ENCODE measurements at places on chromosomes 7 and 10.

GRCh38 chr7:143419880-143420279 is 11.2 kb upstream of the EPHA1 start:
- DNase-seq: no peak

GRCh38 chr7:88268858-88269257 is 37.8 kb downstream of the STEAP4 start:
- no peak for DNase-seq

DNA sequence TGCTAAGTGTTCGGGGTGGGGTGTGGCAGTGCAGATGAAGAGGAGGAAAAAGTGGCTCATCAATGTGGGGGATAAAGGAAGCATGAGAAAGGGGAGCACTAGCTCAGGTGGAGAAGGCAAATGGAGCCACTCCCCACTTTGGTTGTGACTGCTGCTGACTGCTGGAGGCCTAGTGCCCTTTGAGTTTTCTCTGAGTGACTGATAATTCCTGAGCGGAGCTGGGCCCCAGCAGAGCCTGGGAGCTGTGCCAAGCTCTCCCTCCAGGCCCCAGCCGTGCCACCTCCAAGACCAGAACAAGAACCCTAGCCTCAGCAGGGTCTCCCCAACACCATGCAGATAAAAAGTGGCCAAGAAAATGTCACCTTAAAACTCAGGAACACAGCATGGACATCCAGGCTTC is 9.7 kb upstream of the RASSF4 start:
- DNase-seq: no peak

DNA sequence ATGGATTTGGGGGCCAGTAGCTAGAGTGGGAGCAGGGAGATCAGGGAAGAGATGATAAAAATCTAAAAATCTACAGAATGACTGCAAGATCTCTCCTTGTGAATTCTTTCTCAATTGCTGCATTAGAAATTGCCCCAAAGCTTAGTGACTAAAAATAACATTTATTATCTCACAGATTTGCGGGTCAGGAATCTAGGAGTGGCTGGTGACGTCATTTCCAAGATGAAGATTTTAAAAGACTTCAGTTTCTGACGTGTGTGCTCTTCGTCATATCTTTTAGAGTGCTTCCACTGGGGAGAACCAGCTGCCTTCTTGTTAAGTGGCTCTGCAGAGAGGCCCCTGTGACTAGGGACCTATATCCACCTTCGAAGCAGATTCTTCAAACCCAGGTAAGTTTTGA is 112.6 kb downstream of the DGKI start:
- DNase-seq: no peak

DNA sequence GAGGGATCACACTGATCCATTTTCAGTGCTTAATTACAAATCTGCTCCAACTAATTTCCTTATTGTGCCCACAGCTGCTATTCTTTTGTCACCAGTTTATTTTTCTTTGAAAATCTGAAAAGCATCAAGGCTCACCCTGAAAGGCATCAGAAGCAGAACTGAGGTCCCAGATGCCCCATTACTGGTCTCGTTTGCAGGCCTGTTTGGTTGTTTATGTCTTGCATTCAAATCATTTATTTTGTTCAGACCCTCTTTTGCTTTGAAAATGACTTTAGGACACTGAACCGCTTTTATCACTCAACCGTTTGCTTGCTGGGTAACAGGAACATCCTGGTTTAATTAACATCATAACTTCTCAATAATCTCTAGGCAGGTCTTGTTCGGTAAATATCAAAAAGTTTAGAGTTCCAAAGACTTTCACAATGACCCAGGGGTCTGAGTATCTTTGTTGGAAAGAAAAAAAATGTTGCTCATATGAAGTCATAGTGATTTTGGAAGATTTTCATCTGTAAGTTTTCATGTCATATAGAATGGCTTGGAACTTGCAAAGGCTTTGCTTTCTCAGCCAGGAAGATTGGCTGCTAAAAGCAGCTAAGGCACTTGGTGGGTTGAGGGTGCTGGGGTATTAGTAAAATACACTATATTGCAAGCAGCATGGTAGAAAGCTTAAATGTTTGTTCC is 398.3 kb upstream of the NPVF start:
- DNase-seq: no peak

GRCh38 chr7:4054158-4054557 is 627.9 kb upstream of the FOXK1 start:
- DNase-seq: no peak

DNA sequence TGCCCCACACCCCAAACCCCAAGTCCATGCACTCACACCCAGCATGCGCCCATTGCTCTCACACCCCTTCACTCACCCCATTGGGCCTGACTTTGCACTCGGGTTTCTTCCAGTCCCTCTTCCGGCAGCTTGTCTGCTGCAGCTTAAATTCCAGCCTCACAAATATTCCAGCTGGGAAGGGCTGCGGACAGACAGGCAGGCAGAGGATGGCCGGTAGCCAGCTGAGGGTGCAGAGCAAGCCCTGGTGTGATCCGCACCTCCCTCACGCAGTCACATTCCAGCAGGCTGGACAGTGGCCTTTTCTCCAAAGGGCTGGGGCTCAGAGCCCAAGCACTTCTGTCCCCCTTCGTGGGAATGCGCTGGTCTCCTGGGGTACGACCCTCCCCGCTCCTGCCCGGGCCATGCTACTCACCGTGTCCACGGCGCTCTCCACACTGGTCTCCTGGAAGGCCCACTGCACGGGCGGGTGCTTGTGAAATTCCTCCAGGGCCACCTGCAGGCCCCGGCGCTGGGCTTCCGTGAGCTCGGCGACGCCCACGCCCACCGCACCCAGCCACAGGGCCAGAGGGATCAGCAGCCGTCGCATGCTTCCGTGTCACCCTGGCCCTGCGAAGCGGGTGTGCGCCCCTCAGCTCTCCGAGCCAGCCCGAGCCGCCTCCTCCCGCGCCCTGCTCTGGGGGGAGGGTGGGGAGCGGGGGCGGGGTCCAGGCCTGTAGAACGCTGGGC is 1.2 kb downstream of the RARRES2 start:
- DNase-seq: no peak

GRCh38 chr7:137916980-137917645 is 70.3 kb upstream of the DGKI start:
- DNase-seq: no peak

DNA sequence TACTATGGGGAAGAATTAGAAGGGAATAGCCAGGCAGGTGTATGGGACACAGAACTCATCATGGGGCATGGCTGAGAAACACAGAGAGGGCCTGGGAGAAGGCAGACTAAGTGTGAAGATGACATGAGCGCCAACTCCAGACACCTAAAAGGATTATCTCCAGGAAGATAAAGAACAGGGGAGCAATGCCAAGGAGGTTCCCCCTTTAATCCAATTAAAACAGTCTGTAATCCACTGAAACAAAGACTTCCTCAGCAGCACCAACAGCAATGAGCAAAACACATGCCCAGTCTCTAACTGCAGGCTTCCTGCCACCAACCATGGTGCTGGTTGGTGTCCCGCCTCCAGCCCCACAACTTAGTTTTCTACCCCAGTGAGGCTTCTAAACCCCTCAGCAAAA is 108.9 kb downstream of the GRID1 start:
- DNase-seq: no peak

DNA sequence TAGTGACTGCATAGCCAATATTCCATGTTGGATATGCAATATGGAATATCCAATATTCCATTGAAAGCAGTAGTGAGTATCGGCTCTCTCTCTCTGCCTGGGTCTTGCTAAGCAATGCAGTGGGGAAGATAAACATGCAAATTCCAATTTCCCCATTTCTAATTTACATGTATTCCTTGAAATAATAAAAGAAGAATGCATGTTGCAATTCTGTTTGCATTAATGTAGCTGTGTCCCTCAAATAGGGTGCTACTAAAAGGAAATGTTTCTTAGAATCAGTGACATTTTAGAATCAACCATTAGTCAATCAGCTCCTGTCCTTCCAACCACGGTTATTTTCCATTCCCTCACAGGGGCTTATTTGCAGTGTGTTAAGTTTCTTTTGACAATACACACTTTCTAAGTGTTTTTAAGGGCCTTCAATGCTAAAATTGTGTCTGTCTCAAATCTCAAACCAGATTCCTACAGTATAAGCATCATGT is 46.7 kb downstream of the AFAP1L2 start:
- no peak for DNase-seq

DNA sequence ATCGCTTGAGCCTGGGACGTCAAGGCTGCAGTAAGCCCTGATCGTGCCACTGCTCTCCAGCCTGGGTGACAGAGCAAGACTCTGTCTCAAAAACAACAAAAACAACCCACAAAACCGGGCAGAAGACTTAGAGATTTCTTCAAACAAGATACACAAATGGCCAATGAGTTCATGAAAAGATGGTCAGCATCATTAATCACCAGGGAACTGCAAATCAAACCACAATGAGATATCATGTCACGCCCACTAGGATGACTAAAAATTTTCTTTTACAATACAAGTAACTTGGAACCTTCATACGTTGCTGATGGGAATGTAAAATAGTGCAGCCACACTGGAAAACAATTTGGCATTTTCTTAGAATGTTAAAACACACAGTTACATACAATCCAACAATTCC is 77.3 kb upstream of the GRID1 start:
- DNase-seq: no peak

- no peak for DNase-seq
These were observed 43.3 kb upstream of the SLC26A3 start for GRCh38 chr7:107846324-107846723.

- DNase-seq: no peak
These were observed 7.5 kb upstream of the DNAJC1 start for GRCh38 chr10:22010973-22011408.

GRCh38 chr10:3043512-3044368 is 23.6 kb upstream of the PFKP start:
- DNase-seq: peak; percentile 61

DNA sequence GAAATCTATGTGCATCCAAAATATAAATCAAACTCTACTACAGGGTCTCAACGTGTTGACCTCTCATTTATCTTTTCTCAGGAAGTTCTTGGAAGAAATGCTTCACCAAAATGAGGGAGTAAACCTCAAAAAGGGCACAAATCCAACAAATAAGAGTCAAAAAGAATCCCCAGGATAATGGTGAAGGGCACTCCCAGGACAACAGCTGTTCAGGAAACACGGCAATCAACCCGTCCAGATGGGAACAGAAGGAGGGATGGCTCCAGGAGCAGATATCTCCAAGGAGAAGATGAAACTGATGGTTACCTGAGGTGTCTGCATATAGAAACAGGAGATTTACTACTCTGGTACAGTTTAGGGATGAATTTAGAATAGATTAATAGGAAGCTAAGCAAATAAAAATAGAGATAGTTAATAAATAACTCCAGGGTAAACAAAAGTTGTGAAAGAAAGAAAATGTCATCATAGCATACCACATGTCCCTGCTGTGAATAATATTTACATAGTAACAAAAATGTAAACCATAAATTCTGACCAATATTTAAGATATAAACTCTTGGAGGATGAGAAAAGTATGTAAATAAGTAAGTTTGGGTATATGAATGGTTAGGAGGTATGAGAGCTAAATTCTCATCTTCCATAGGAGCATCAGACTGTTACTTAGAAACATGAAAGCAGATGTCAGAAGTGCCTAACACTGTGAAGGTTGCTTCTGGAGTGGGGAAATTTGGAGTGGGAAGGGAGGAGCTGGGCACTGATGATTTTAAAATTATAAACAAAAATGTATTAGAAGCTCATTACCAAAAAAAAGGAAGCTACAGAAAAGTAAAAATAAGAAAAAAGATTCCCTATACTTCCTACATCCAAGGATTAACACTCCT is 237.5 kb upstream of the HPS1 start:
- no peak for DNase-seq

GRCh38 chr7:30206491-30206890 is 71.7 kb downstream of the MTURN start:
- DNase-seq: no peak

GRCh38 chr10:28841625-28842024 is 164.3 kb downstream of the BAMBI start:
- DNase-seq: no peak

DNA sequence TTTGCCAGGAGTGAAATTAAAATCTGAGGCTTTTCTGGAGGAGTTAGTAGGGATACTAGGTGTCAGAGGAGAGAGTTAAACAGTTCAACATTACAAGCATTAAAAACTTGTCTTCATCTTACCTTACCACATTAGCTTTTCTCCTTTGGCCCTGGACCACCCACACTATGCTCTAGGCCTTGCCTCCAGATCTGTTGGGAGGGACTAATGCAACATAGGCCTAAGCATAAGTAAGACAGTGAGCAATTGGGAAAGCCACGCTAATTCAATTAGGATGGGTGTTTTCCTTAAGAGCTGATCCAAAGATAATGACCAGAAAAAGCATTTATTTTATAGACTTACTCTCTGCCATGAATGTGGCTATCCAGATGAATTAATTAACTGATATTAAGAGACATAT is 158.9 kb downstream of the ELMO1 start:
- DNase-seq: no peak

DNA sequence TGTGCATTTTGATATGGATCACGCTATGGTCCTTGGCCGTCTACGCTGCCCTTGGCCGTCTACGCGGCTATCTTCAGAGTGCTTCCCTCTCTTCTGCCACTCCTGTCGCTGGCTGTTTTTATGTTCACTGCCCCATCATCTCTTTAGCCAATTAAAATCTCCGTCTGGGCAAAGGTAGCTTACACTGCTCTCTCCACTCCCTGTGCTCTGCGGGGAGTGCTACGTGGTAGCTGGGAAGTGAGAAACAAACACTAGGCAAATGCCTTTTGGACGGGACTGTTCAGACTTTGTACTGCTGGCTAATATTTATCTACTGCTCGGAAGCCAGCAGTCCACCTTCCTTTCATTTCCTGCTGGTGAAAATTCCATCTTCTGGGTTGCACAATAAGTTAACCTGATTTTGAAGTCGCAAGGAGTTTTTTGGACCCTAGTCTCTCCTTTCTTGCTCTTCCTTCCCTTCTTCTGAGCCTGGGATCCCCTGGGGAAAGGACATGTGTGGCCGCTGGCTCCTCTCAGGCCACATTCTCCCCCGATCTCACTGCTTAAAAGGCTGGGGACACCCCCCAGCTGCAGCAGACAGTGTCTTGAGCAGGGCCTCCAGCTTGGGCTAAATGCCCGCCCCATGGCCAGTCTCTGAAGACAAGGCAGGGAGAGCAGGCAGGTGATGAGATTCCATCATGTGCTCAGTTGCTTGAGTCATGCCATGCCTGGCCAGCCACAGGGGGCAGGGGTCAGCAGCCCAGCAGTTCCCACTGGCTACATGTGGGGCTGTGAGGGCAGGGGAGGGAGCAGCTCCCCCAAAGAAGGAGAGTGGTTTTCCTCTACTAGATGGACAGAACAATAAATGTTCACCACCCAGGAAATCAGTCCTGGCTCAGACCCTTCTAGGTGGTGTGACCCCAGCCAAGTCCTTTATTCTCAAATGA is 25.5 kb upstream of the RBM33 start:
- DNase-seq: no peak

All from activated CD8-positive, alpha-beta memory T cell treated with anti-CD3 and anti-CD28 coated beads, Interleukin-2, amount 50 U/mL, for 48 hours (primary cell).